Stimulated activated CD8-positive, alpha-beta memory T cell treated with anti-CD3 and anti-CD28 coated beads, Interleukin-2, amount 100 ng/mL, for 1 hour (primary cell): ENCODE measurements at places on chromosomes 11 and 22.

DNA sequence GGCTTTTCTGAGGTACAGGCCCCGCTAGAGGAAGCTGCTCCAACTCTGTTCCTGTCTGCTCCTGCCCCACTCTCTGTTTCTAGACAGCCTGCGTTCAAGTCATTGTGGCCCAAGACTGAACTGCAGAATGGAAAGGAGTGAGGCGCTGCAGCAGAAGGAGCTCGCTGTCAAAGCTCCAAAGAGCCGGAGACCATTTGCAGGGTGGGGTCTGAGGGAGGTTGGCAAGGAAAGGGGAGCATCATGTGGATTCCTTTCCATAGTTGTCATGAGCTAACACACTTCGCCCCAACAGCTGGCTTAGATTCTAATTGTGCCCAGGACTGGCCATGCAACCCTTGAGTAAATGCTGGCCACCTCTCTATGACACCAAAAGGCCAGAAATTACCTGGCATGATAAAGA, 18.8 kb downstream of the APOL4 start:
- DNase-seq: no peak

- DNase-seq: no peak
Observed at GRCh38 chr11:128232588-128232987, 354.8 kb downstream of the ETS1 start.

- peak; percentile 36 for DNase-seq
Observed at GRCh38 chr11:14578541-14578956, 58.4 kb upstream of the PSMA1 start.

DNA sequence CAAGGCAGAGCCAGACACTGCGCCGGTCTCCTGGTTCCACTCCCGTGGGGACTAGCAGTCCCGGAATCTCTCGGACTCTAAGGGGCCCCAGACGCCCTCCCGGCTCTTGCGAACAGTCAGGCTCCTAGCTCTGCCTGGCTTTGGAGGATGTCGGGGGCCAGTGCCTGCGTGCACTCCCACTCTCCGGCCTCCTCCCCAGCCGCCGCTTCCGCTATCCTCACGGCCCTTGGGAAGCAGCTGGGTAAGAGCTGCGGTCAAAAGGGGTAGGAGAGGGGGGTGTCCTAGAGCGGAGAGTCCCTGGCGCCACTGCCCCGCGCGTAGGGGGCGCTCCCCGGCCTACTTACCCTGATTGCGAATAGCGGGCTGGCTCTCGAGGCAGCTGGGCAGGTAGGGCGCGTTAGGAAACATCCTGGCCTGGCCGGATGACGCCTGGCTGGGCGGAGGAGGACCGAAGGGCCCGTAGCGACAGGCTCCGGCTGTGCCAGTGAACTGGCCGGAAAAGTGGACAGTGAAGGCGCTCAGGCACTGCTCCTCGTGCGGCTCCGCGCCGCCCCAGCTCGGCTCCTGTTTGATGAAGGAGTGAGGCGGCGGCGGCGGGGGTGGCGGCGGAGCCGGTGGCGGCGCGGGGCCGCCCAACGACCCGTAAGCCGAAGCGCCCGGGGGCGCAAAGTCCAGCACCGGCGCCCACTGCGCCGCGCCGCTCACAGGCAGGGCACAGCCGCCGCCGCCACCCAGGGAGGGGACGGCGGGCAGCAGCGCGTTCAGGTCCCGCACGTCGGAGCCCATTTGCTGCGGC, 785 bp downstream of the WT1 start:
- DNase-seq: no peak

DNA sequence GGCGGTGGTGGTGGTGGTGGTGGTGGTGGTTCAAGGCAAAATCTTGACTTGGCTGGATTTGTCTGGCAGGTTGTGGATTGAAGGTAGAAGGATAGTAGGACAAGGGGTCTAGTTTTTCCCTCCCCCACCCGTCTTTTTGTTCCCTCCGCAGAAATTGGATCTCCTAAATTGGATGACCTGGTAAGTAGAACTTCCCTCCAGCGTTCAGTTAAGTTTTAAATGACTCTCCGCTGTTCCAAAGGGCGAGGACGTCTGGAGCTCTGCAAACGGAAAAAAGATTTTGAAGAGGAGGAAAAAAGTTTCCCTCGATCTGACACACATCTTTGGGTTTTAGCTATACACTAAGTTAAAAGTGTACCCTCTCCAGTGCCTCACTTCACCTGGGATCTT, 422 bp upstream of the LGR4 start:
- no peak for DNase-seq

- no peak for DNase-seq
Observed at GRCh38 chr11:128717516-128717915, 23.6 kb downstream of the FLI1 start.

GRCh38 chr22:32103658-32104315, 55.3 kb downstream of the C22orf42 start:
- DNase-seq: no peak

GRCh38 chr22:19748991-19749664, 11.4 kb upstream of the TBX1 start:
- no peak for DNase-seq
